GM13976 (cell line): ENCODE measurements at places on chromosomes 4 and X.

DNA sequence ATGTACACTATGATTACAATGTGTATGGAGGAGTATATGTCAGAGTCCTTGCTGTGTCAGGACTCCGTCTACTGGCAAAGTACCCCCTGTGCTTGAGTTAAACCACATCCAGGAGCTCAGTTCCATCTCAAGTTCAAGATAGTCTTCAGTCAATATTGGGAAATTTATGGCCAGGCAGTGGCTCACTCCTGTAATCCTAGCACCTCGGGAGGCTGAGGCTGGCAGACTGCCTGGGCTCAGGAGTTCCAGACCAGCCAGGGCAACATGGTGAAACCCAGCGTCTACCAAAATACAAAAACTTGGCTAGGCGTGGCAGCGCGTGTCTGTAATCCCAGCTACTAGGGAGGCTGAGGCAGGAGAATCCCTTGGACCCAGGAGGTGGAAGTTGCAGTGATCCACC, 5.8 kb downstream of the SLBP start:
- no peak for DNase-seq

DNA sequence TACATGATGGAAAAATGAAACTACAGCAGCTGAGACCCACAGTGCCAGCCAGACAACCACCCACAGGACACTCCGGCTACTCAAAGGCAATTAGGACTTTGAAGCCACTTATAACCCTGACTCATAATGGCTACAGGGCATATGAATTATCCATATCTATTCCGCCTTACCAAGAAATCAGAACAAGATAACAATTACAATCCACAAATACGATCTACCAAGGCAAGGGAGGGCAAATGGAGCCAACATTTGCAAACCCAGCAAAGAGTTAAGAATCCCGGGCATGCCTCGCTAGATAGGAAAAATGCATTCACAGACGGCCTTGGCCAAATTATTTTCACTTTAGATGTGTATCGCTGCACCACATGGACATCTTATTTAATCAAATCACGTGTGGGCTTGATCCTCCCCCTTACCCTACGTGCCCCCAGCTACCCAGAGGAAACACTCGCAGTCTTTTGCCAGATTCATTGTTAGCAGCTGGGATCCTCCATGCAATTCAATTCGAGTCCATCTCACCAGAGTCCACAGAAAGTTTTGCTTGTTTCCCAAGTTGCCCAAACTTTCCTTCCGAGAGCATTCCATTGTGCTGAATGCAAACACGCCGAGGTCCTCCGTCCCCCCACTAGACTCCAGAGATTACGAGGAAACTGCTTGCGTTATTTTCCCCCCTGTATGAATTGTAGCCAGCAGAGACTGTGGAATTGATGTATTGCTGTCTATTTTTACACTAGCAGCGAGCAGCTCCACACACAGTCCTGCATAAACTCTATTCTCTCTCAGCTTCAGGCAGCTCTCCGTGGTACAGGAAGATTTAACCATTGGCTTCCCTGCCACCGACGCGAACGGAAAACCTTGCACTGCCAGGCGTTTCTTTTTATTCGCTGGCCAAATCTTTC, 1.2 kb downstream of the PPARGC1A start:
- no peak for DNase-seq

DNA sequence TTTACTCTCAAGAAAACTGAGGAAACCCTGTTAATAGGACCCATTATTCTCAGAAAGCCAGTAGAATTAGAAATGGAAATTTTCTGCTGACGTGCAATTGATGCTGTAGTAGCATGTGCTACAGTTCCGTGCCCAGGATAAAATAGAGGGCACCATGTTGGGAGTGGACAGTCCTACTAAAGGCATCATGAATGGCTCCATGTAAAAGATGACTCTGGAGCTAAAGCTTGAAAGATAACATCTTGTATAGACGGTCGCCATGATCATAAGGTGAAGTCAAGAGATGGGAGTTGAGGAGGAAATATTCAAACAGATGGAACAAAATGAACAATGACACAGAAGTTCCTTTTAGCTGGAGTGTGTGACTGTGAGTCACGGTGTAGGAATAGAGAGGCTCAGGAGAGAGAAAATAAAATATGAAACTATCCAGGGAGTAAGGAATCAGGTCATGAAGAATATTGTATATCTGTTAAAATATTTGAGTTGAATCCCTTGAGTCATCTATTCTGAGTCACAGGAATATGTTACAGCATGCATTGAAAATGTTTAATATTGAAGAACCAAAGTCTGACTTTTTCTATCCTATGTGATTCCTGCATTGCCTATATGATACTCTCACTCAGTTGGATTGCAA, 31.8 kb downstream of the ANXA10 start:
- DNase-seq: no peak

DNA sequence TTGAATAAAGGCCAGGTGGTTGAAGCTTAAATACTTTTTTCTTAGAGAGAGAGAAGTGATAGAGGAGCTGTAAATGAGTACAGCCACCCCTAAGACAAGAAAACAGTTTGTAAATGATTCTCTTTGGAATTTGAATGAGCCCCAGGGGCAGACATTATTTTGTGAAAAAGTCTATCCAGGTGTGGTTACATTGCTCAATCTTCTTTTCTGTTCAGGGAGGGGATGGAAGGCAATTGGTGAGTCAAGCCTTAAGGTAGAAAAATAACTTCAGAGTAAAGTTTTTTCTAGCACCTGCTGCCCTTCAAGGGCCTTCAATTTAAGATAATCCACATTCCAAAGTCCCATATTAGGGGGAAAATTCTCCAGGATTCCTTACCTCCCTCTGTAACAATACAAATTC, 646.7 kb downstream of the PDHA2 start:
- DNase-seq: no peak

DNA sequence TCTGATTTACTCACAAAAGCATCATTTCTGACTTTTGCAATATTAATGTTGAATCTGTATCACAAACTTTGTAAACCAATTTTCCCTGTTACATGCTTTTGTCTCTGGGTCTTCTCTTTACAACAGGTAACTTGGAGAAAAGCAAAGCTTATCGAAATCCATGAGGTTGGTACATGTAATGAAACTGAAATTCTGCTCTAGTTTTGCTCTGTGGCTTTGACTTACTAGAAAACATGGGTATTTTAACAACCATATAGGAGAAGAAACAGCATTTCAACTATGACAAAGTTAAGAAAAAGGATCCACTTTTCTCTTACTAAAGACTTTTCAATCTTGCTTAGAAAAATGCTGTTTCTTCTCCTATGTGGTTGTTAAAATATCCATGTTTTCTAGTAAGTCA, 645.8 kb downstream of the STIM2 start:
- DNase-seq: no peak

DNA sequence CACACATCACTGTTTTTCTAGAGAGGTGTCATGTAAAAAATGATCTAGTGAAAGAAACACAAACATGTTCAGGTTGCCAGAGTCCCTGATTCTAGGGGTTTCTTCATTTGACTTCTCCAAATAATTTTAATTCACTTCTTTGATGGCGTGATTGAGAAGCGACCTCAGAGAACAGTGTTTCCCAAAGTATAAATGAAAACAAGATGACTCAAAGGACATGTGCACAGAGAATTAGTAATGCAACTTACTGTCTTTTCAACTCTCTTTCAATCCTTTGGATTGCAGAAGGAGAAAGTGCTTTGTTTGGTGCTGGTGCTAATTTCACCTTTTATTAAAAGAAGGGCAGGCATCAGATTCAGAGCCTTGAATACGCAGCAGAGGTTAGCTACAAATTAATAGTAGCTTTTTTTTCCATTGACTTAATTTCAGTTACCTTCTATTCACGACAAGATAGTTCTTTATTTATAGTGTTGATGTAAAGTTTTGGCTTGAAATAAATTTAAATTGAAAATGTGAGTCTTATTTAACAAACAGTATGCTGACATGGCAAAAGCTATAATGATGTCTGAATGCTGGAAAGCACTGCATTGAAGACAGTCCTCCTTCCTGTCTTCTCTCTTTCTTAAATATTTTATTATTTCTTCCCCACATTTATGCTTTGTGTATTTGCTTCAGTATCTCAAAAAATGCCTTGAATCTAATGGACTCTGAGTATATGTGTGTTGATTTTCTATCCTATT, 85.1 kb downstream of the SLC10A7 start:
- no peak for DNase-seq

GRCh38 chr4:3684546-3684945, 81.6 kb upstream of the ADRA2C start:
- no peak for DNase-seq

GRCh38 chrX:103626855-103627254, 1.9 kb upstream of the TCEAL1 start:
- no peak for DNase-seq

DNA sequence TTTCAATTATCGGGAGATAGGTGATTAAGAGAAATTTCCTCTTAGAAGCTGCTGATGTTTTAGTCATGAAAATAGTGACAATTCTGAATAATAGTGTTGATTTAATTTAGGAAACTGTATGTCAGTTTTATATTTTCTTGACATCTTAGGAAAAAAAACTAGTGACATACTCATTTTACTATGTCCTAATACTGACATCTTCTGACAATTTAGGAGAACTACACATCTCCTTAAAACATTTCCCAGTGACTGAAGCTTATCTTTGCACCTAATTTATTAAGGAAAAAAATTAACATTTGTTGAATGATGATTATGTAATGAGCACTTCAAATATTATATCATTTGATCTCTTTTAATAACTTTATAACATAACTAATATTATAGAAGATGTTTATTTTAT, 42.0 kb upstream of the RBMXL3 start:
- DNase-seq: peak; percentile 9

- no peak for DNase-seq
Measured at GRCh38 chr4:80566203-80566872, 230.8 kb downstream of the CFAP299 start.

GRCh38 chr4:986879-987623, at the start of gene IDUA:
IDUA (plus strand) TSS chr4:987044; CDS start chr4:987085, 41 bp downstream.
- peak; percentile 95 for DNase-seq

- DNase-seq: no peak
Measured at GRCh38 chr4:74378573-74378972, 13.6 kb downstream of the EREG start.

DNA sequence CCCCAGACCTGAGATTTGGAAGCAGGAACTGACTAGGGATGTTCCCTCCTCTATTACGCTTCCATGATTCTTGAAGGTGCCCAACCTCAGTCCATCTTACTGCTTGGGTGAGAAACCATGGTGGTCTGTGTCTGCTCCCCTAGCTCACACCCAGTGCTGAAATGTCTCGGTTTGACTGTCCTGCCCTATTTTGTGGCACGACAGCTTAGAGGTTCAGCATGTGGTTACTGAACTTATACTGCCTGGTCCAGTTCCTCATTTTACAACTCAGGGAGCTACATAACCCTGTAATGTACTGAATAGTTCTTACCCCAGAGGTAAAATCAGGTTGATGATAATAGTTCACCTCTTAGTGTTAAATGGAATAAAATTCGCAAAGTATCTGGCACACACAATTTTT, 203.1 kb downstream of the RBM46 start:
- DNase-seq: no peak

DNA sequence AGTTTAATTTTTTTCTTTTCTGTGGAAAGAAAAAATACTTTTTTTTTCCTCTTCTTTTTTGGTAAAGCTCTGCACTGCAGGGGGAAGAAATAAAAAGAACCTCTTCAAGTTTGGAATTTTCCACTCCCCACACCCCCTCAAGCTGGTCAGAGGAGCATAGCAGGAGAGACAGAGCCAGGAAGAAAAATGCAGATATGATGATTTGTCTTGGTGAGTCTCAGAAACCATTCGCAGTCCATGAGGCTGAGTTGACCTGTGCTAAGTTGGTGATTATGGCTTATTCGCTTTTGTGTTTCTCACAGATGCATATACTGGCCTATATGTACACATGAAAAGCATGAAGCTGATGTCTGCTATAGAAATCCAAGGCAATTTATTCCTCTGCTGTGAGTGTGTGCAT, 205.9 kb downstream of the LDB2 start:
- DNase-seq: no peak

- DNase-seq: no peak
Measured at GRCh38 chr4:10496200-10496599, 39.0 kb upstream of the ZNF518B start.

DNA sequence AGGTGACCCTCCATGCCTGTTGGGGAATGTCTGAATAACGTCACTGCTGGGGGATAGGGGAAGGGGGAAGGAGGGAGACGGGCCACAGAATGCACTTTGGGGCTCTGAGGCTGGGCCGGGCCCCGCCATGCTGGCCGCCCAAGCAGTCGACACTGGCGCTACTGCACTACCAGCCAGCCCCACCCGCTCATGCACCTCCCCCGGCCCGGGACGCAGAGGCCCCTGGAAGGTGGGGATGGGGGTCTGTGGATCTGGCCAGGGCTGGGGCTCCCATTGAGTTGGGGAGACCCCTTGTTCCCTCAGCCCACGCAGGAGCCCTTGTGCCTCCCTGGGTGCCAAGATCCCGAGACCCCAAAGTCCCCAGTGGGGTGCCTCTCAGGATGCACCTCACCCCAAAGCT, 17.8 kb downstream of the FLNA start:
- DNase-seq: no peak

GRCh38 chrX:30060718-30061117, 154.6 kb upstream of the MAGEB2 start:
- DNase-seq: no peak

DNA sequence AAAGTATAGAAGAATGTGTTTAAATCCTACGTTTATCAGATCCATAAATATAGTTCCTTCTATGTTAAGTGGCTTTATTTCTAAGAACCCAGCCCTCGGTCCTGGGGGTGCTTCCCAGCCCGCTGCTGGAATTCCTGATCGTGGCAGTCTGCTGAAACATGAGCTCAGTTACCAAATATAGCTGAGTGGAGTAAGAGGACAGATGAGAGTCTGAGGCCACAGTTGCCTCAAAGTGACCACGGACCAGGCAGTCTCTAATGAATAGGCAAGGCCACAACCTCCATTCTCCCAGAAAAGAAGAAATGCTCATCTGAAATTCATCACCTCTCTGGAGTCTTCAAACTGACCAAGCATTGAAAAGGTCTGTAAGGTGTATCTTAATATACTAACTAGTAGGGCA, at the start of gene PALLD:
Gene PALLD (plus strand): TSS at position 219 of the 400 bp plus-strand sequence.
- DNase-seq: no peak

GRCh38 chr4:150784305-150784704, 202.4 kb downstream of the MAB21L2 start:
- no peak for DNase-seq

DNA sequence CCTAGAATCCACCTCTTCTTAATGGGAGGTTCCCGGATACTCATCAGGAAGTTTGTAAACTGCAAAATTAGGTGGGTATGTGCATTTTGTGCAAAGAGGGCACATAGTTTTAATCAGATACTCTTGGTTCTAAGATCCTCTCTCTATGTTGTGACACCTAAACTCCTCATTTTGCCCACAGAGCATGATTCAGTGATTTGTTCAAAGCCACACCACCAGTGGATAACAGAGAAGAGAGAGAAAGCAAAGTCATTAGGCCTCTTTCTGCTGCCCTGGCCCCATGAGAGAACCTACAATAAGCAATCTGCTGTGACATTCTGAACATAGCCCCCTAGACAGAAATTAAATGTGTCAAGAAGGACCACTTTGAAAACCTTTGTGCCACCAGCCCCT, 72.3 kb upstream of the STIM2 start:
- DNase-seq: no peak

GRCh38 chr4:125316791-125317524, 2.2 kb downstream of the FAT4 start:
- DNase-seq: peak; percentile 23

GRCh38 chrX:127187095-127187494, 367.6 kb downstream of the PRR32 start:
- no peak for DNase-seq
